ENCODE measurements at places on chromosomes 2 and 18.

- DNase-seq, result no peak
Measured at GRCh38 chr2:85369500-85369899, 14.9 kb downstream of the ELMOD3 start.

DNA sequence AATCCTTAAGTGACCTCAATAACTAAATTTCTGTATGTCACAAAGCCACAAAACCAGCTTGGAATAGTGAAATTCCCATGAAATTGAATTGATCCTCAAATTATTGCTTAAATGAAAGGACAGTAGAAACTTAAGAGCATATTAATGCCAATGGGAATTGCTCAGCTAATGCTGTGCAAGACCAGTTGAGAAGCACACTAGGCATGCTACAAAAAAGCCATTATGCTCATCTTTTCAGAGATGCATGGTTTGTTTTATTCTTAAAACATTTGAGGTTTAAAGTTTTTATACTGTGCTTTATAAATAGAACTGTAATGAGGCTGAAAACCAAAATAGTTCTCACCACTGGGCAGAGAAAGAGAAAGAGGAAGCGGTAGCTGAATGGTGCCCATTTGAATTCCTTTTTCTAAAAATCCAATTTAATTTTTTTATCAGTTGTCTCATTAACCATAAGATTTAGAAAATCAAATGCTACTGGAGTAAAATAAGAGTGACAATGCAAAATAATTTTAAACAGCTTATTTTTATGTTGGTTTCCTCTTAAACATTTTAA, 98.6 kb downstream of the LNPK start:
- no peak for DNase-seq

GRCh38 chr2:124476291-124476690, 451.2 kb downstream of the CNTNAP5 start:
- DNase-seq, result no peak

GRCh38 chr2:205643391-205643885, 38.9 kb upstream of the NRP2 start:
- DNase-seq, result no peak

- no peak for DNase-seq
Measured at GRCh38 chr2:12504443-12504842, 212.3 kb upstream of the TRIB2 start.

DNA sequence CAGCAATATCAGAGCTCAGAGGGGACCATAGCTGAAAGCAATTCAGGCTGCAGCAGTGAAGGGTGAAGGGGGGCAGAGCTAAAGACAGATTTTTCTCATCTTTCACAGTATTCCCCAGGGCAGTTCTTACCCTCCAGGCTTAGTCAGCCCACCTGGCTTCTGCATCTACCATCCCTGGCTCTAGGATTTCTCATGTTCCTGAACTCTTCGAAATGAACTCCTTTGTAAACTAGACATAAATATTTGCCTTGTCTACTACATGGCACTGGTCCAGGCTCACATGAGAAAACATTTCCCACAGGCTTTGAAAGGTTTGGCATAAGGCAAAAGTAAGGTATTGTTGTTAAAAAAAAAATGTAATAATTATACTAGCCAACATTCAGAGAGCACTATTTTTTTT, 23.6 kb upstream of the NEB start:
- no peak for DNase-seq

- DNase-seq, result no peak
Measured at GRCh38 chr2:64655018-64655664, 1.4 kb upstream of the SERTAD2 start.

DNA sequence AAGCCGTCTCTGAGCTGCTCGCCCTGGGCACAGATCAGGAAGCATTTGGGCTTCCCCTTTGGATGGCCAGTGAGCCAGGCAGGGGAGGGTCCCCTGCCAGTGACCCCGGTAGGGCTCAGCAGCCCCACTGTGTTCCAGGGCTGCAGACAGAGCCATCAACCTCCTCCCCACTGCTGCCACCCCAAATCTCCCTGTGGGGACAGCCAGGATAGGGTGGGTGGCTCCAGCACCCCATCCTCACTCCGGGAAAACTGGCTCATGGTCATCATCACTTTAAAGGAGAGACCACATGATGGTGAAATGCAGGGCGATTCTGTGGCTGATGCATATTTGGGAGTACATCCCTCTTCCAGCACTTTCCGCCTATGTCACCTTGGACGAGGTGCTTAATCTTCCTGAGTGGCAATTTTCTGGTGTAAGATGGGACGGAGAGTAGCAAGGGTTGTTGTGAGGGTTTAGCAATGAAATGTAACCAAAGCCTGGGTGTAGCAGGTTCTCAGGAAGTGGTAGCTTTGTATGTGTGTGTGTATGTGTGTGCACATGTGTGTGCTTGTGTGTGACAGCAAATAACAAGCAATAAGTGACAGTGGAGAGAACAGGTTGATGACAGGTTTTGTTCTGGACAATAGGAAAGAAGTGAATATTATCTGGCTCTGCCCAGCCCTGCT, 61.8 kb downstream of the ACAA2 start:
- DNase-seq, result no peak

DNA sequence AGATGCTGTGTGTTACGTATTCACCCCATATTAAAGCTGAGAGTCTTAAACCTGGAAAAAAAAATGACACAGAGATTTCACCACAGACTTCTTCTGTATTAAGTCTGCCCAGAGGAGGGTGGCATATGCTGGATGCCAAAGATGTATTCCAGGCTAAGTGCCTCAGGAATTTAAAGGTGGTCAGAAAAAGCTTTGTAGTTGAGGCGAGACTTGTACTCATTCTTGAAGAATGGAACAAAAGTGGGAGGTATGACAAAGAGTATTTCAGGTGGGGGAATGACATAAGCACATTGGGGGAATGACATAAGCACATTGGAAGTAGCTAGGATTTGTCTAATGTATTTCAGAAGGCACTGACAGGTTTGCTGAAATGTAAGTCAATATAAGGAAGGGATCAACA, 98.6 kb downstream of the BABAM2 start:
- DNase-seq, result no peak

DNA sequence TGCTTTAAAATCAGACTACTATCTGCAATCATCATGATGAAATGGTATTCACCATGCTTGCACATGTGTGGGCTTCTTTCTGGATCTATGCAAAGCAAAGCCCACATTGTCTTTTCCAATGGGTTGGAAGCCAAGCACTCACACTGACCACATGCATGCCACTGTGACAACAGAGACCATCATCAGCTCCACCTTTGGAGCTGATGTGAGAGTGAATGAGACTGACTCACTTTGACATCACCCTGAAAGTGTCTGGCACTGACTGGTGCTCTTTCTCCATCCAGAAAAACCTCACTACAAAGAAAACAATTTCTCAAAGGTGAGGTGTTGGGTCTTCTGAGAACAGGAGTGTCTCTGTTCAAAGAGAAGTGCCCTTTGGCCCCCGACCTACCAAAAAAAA, 4.7 kb downstream of the MYO5B start:
- DNase-seq, result no peak

- DNase-seq, result no peak
Measured at GRCh38 chr18:61589724-61590065, 256.5 kb downstream of the CDH20 start.

GRCh38 chr2:108315444-108315934, 26.8 kb downstream of the SULT1C2 start:
- no peak for DNase-seq

DNA sequence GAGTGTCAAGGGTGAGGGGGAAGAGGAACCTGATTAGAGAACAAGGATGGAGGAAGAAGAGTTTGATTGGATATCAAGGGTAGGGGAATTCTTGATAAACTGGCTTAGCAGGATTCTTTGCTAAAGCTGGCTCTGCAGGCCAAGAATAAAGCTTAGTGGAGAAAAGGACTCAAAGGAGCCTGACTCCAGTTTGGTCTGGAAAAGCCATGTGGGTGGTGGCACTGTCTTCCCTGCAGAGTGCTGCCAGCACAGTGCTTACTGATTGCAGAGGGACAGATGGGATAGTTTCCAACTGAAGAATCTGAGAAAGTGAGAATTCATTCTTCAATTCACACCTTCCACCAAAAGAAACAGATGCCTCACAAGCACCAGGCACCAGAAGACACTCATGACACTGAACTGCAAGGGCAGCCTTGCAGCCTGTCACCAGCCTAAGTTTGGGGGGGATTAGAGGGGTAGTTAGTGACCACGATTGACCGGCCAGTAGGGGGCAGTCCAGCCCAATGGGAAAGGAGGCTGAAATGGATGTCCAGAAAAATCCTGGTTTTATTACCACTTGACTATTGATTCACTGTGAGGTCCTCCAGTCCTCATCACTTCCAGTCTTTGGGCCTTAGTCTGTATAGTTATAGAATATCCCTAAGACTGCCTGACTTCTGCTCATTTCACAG, 334.5 kb downstream of the SMAD2 start:
- peak; percentile 58 for DNase-seq

DNA sequence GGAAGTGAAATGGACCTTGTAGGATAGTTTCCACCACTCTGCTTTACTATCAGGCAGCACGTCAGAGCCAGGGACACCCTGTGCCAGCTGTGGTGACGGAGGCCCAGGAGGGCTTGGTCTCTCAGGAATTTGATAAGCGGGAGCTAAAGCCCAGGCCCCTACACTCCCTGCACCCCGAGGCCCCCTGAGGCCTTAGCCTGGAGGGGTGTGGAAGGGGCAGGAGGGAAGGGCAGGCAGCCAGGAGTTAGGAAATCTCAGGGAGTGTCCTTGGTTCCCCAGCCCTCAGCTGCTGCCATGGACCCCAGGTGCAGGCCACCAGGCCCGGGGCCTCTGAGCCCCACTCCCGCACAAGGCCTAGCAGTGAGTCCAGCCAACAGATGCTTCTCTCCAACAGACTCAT, 38.2 kb downstream of the PDIA6 start:
- DNase-seq, result no peak

GRCh38 chr18:13614641-13615288, 111.6 kb downstream of the FAM210A start:
- DNase-seq, result peak; percentile 35

GRCh38 chr2:192029089-192029488, 165.6 kb downstream of the TMEFF2 start:
- no peak for DNase-seq

DNA sequence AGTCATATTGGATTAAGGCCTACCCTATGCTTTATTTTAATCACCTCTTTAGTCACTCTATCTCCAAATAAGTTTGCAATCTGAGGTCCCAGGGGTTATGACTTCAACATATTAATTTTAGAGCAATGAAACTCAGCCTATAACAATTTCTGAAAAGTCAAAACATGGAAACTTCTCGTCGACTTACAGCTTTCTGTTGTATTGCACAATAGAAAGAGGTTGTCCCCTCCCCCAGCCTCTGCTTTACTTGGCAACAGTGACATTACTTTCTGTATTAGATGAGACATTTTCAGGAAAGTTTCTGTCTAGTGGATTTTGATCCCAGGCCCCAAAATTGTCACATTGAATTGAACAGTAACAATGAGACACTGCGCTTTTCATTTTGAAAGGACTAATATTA, 326.4 kb downstream of the THSD7B start:
- DNase-seq, result no peak

DNA sequence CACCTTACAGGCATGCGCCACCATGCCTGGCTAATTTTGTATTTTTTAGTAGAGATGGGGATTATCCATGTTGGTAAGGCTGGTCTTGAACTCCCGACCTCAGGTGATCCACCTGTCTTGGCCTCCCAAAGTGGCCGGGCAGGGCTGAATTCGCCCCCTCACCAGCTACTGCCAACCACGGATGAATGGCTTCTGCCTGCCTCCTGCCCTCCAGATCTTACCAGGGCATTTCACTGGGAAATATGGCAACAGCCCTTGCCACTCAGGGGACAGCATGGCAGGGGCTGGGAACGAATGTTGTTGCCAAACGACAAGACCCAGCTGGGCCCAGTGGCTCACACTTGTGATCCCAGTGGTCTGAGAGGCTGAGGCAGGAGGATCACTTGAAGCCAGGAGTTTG, 1.8 kb upstream of the ALPP start:
- no peak for DNase-seq

- no peak for DNase-seq
Measured at GRCh38 chr18:22167091-22167470, 2.3 kb upstream of the GATA6 start.

DNA sequence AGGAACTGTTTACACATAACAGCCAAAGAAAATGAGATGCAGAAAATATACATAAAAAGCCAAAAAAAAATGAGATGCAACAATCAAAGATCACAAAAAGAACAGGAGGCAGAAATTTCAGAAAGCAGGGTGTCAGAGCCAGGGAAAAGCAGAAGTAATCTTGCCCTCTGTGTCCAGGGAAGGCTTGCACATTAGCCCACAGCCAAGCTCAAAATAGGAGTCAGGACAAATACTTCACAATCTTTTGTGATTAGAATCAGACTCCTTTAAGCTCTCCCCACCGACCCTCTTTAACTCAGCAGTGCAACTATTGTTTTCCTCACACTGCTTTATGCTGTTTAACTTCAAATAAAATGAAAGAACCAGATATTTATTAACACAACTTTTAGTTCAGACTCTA, 34.6 kb downstream of the IAH1 start:
- DNase-seq, result no peak
